ENCODE measurements at places on chromosomes 12 and 14.

DNA sequence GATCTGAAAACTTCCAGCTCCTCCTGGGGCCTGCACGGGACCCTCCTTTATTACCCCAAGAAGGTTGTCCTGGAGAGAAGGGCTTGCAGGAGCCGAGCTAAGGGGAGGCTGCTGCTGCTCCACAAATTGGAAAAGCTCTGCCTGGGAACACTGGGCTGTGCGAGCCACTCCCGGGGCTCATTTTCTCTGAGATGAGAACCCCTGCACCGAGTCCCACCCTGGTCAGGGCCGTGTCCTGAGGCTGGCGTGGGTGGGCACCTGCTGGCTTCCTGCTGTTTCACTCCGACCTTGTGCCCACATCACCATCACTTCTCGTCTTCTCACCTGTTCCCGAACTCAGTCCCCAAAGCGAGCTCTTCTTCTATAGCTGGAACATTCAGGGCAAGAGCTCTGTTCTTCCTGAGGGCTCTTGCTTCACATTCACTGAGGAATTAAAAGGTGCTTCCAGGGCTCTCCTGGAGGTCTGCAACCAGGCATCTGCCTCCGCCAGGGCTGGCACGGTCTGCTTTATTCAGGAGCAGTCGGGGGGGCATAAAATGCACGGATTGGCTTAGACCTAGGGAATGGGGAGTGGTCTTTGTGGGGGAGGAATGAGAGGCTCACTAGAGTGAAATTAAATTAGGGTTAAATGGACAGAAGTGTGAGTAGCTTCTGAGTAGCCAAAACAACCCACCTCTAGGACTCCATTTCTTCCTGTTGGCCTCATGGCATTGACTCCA, 98.5 kb downstream of the ADGRD1 start:
- DNase-seq, result no peak

- DNase-seq, result no peak
These were observed 360.4 kb upstream of the FOXG1 start for GRCh38 chr14:28406196-28406595.

DNA sequence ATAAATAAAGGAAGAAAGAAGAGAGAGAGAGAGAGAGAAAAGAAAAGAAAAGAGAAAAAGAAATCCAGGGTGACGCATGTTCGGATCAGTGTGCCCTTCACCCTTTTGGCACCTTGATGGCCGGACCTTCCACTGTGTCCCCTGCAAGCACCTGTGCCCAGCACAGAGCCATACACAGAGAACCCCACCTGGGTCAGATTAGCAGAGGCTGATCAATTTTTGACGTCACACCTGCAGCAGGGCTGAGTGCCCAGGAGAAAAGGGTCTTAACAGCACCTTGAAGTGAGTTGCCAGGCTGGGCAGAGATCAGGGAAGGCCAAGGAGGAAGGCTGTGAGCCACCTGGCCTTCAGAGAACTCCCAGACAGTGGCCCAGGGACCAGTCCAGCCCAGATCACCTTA, 114.4 kb downstream of the CALM1 start:
- no peak for DNase-seq

DNA sequence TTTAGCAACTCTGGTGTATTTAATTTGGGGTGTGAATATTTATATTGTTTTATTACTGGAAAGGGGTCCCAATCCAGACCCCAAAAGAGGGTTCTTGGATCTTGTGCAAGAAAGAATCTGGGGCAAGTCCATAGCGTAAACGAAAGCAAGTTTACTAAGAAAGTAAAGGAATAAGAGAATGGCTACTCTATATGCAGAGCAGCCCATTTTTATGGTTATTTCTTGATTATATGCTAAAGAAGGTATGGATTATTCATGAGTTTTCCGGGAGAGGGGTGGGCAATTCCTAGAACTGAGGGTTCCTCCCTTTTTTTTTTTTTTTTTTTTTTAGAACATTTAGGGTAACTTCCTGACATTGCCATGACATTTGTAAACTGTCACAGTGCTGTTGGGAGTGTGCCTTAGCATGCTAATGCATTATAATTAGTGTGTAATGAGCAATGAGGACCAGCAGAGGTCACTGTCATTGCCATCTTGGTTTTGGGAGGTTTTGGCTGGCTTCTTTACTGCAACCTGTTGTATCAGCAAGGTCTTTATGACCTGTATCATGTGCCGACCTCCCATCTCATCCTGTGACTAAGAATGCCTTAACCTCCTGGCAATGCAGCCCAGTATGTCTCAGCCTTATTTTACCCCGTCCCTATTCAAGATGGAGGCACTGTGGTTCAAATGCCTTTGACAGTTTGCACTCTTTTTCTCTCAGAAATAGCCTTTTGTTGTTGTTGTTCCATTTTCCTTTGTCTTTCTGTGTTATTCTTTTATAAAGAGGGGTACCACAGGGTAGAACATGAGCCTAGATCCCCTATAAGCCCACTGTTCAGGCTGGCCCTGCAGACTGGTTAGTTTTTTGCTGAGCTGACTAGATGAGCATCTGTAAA, 75.5 kb upstream of the DCD start:
- peak; percentile 5 for DNase-seq

- DNase-seq, result no peak
These were observed 17.9 kb downstream of the SPTLC2 start for GRCh38 chr14:77598366-77599070.

DNA sequence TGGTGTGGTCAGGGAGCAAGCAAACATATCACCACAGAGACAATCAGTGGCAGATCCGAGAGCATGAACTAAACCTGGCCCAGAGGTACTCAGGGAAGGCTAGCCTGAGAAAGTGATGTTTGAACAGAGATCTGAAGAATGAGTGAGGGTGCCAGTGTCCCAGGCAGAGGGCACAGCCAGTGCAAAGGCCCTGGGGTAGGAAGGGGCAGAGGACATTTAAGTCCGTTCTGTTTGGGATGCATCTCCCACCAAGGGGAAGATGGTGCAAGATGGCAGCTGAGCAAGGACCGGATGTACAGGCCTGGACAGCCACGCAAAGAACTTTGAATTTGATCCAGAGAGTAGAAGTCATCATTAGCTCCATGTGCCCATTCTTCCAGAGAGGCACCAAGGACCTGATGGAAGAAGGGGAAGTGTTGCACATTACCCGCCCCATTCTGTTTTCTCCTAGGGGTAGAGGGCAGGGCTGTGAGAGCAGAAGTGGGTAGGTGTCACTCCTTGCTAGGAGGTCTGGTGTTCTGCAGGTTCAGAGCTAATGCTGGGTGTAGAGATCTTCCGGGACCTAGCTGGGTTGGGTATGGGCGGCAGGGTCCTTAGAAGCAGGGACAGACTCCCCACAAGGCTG, 3.9 kb downstream of the DTX1 start:
- no peak for DNase-seq
